ENCODE measurements at places on chromosomes 1 and 21.

GRCh38 chr1:234672349-234673135 is 62.6 kb upstream of the IRF2BP2 start:
- DNase-seq, result no peak

GRCh38 chr1:28526886-28527285 is 21.0 kb downstream of the RCC1 start:
- peak; percentile 43 for DNase-seq

DNA sequence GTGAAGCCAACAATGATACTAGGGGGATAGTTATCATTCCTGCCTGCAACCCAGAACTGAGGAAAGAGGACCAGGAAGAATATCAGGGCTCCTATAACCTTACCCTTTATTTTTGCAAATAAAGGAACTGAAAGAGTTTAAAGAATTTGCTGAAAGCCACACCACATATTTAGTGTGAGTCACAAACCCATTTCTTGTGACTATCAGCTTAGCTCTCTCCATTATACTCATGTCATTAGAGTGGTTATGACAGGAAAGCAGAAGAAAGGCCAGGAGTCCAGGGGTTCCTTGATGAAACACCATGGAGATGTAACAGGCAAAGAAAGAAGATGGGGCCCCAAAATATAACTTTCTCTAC is 141.1 kb upstream of the SAMSN1 start:
- DNase-seq, result no peak

DNA sequence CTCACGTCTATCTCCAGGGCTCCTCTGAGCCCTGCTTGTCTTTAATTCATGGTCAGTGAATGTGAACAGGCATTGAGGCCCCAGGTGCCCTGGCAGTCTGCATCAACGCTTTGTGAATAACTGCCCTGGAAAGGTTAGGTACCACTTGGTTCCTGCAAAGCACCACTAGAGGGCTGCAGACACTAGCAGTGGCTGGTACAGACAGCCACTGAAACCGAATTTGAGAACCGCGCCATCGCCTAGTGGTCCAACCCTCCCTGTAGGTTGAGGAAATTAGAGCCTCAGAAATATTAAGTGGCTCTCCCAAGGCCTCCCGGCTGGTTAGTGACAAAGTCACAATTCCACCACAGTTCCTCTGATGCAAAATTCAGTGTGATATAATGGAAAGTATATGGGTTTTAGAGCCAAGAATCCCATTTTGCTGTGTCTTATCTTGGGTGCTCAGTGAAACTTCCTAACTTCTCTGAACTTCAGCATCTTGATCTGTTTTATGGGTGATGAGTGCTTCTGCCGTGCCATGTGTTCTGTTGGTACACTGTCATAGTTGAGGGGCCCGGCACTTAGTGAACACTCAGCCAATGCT is 46.2 kb upstream of the BCL9 start:
- peak; percentile 93 for DNase-seq

- peak; percentile 12 for DNase-seq
These were observed 108.0 kb downstream of the BRINP2 start for GRCh38 chr1:177278626-177279390.

DNA sequence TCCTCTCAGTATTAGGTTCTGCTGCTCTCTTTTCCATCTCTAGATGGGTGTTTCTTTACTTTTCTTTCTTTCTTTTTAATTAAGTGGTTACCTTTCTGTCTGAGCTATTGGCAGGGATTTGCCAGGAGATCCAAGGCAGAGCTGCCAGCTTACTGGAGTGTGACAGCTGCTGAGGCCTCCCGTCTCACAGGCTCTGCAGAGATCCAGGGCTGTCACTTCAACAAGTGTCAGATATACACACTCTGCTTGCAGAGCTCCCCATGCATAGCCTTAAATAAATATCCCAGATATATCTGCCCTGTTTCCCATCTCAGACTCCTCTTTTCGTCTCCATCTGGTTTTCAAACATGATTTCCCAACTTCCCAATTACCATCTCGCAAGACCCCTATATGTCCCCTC is 124.3 kb downstream of the NOS1AP start:
- DNase-seq, result peak; percentile 69

- DNase-seq, result peak; percentile 81
These were observed 7.6 kb downstream of the ZBTB48 start for GRCh38 chr1:6587261-6588005.

DNA sequence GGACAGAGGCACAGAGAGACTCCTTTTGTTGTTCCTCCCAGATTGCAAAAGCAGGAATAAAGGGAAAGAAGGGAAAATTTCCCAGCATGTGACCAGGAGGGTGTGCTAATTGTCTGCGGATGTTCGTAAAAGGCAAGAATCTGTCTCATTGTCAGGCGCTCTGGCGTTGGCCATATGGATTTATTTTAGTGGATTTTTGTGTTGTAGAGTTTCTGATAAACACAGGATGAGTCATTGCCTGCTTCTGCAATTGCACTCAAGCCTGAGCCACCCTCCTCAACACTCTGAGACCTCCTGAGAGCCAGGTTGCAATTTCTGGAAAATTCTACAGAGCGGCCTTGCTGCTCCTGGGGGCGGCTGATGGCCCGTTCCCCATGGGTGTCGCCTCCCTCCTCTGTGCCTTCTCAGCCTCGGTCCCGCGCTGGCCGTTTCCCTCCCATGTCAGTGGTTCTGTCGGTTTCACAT is 227.7 kb downstream of the KAZN start:
- no peak for DNase-seq

DNA sequence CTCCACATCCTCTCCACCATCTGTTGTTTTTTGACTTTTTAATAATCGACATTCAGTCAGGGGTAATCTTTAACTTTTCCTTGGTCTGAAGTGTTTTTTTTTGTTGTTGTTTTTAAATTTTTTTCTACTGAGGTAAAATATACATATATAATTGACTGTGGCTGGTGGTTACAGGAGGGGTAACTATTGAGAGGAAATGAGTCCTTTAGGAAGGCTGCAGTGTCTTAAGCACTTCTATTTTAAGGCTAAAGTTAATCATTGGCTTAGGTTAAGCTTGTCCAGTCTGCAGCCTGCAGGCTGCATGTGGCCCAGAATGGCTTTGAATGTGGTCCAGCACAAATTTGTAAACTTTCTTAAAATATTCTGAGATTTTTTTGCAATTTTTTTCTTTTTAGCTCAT is 172.5 kb downstream of the CTH start:
- DNase-seq, result peak; percentile 76

DNA sequence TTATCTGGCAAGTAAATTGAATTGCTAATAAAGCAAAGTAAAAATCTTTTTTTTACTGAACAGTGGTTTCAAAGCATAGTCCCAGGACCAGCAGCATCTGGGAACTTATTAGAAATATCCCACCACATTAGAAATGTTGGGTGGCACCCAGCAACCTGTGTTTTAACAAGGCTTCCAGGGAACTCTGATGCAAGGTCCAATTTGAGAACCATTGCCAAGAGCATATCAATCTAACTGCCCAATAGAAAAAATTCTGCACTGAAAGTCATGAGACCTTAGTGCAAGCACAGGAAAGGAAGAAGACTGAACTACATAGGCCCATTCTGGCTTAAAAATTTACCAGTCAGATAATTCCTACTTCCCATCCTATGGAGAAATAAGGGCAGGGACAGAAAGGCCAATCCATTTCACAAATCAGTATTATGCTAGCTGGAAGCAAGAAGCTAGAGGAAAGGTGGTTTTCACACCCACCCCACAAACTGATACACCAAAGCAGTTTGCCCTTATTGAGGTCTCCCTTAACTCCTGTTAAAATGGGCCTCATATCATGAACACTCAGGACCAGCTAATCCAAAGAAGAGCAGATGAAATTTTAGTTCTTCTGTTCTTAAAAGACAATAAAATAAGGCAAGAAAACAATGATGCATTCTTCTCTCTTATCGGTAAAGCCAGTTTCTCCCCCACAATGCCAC is 17.5 kb upstream of the C1orf105 start:
- DNase-seq, result no peak

- DNase-seq, result no peak
These were observed 68.4 kb downstream of the LUZP1 start for GRCh38 chr1:23100074-23100748.

DNA sequence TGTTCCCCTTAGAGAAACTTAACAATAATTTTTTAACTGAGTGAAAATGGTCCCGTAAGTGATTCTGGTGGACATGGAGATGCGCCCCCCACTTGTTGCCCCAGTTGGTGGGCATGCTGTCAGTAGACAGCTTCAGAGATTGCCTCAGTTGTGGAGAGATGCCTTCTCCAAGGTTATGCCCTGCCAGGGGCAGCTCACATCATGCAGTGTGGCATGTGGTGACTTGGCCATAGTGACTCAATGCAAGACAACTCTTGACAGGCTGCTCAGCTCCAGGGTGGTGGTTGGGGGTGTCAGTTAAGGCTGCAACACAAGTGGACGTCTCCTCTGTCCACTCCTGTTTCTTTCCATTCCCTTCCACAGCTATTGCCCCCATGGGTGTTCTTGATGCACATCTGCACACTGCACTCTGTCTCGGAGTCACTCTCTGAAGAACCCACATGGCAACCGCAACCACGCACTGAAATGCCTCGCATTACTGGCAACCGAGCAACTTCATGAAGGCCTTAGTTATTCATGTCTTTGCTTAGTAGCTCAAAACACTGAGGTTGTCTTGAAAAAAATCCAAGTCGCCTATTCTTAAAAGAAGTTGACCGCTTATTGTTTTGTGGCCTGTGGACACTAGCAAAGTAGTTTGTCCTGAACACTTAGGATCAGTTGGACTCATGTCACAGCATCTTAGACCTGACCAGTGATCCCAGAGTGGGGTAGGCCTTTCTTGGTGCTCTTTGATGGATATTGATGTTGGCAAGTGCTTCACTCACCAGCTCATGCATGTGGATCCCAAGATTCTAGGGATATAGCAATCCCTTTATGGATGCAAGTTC is 54.8 kb upstream of the USP1 start:
- no peak for DNase-seq

GRCh38 chr1:23963617-23964234 is 4.1 kb downstream of the PNRC2 start:
- no peak for DNase-seq

- DNase-seq, result peak; percentile 82
These were observed 54.2 kb upstream of the DNAJC6 start for GRCh38 chr1:65255035-65255655.

DNA sequence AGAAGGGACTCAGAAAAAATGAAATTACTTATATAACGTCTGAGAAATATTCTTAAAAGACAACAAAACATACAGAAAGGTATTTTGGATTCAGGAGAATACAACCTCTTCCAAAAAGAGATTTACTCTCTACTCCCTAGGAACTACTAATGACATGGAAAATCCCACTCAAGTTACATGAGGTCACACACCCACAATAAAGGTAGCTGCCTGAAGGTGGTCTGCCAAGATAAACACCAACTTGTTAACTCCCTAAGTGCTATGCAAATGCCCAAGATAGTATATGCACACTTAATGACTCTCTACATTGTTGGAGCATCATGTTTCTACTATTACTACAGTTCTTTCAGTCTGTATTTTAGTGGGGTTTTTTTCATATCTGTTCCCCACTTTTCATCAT is 26.5 kb downstream of the RERE start:
- DNase-seq, result no peak

DNA sequence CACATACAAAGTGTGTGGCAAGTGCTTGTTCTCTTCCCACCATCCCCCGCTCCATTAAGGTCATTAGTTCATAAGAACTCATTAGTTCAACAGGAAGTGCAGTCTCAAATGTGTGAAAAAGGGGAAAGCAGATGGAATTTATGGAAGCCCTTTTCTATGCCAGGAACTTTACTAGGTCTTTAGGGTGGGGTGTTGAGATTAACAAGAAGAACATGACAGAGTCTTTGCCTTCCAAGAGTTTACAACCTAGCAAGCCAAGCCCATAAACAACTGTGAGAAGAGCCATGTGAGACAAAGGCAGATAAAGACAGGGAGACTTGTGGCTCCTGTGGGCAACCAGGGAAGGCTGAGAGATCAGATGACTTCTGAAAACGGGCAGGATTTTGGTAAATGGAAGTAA is 21.4 kb downstream of the PLEKHA6 start:
- DNase-seq, result no peak

DNA sequence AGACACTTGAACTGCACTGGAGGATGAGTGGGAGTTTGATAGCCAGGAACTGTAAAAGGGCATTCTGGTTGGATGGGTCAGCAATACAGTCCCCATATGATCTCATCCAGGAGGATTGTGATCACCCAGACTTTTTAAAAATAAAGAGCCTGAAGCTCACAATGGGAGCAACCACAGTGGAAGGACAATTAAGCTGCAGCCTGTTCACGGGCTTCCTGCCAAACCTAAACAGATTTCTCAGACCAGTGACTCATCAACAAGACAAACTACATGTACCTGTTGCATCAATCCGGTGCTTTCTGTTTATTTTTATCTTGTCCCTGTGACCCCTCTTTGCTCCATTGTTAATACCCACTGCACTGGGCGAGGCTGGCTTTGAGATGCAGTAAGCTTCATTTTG is 52.3 kb downstream of the PAPPA2 start:
- peak; percentile 90 for DNase-seq

DNA sequence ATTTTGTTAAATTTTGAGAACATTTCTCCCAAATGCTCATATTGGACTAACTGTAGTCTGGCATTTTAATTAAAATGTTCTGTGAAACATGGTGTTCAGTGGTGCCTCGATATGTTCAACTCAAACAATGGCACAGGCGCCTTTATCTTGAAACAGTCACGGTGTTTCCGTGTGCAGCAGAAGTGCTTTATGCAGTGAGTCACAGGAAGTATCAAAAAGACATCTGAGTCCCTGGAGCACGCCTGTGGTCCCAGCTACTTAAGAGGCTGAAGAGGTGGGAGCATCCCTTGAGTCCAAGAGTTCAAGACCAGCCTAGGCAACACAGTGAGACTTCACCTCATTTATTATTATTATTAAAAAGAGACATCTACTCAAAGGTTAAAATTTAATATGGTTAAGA is 52.2 kb downstream of the GREM2 start:
- peak; percentile 32 for DNase-seq

GRCh38 chr1:221040691-221041285 is 161.5 kb downstream of the HLX start:
- no peak for DNase-seq

DNA sequence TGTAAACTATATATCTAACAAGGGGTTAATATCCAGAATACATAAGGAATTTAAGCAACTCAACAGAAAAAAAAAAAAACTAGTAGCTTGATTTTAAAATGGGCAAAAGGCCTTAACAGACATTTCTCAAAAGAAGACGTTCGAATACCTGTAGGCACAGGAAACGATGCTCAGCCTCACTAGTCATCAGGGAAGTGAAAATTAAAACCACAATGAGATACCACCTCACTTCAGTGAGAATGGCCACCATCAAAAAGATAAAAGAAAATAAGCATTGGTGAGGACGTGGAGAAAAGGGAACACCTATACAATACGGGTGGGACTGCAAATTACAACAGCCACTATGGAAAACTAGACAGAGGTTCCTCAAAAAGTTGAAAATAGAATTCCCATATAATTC is 37.3 kb downstream of the NPHP4 start:
- DNase-seq, result no peak

DNA sequence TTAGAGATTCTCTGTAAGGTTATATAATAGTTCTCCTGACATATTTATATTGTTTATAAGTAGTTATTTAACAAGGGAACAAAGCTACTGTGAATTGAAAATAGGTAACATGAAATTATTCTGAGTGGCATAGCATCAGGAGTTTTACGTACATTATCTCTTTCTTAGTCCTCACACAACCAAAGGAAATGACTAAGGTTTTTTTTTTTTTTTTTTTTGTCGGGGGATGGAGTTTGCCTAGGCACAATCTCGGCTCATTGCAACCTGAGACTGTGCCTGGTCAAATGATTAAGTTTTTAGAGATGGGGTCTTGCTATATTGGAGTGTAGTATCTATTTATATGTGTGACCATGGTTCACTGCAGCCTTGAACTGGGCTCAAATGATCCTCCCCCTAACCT is 24.9 kb downstream of the TMED5 start:
- DNase-seq, result no peak
